Ascending aorta (tissue), 2 donors: ENCODE measurements at places on chromosomes 16 and 17.

DNA sequence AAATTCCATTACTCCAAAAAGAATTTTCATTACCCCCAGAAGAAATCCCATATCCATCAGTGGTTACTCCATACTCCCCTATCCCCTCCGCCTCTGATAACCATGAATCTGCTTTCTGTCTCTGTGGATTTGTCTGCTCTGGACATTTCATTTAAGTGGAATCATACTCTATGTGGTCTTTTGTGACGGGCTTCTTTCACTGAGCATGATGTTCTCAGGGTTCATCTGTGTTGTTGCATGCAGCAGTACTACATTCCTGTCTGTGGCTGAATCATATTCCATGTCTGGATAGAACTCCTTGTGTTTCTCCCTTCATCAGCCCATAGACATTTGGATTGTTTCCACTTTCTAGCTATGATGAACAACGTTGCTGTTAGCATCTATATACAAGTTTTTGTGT lies 59.5 kb upstream of the IRX3 start:
- no peak for DNase-seq

DNA sequence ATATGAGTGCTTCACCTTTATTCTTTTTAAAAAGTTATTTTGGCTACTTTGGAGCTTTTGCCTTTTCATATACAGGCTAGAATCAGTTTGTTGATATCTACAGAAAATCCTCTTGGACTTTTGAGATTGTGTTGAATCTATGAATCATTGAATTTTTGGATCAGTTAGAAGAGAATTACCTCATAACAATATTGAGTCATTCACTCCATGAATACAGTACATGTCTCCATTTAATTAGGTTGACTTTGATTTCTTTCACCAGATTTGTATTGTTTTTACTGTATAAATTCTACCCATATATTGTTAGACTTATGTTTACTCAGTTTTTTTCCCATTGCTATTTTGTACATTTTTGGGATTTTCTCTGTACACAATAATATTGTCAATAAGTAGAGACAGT lies 54.4 kb downstream of the TAOK1 start:
- DNase-seq = no peak

- DNase-seq = peak; percentile 49
Observed at GRCh38 chr17:83062818-83063671, 16.4 kb upstream of the METRNL start.

GRCh38 chr17:71063127-71063526 lies 893.8 kb downstream of the KCNJ2 start:
- DNase-seq = no peak

DNA sequence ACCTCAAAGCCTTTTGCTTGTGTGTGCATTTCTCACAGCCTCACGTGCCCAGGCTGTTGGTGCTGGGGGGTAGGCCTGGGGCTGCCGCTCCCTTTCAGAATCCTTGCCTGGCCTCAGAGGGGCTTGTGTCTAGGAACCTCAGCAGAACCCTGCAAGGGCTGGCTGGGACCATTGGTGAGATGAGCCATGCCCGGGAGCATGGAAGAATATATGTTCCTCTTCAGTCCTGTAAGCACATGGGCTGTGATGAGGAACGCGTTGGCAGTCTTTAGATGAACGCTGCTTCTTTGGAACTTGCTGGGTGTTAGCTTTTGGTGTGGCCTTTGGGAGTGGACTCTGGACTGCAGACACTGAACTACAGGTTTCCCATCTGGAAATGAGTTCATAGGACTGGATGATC lies 32.0 kb upstream of the SLC5A10 start:
- no peak for DNase-seq

DNA sequence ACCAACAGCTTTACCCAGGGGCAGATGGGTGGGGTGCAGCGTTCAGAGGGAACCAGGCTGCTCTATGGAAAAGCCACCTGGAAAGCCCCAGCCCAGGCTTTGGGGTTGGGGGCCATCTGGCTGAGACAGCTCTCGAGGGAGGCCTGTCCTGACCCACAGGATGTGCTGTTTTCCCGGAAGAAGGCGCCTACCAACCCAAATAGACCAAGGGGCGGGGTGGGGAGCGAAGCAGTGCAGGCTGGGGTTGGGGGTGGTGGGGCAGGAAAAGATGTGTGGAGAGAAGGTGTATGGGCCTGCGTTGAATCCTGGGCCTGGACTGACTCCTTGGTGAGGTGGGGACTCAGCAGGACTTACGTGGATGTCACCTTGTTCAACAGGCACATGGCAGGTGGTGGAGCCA lies 87.9 kb downstream of the N4BP1 start:
- DNase-seq = no peak

DNA sequence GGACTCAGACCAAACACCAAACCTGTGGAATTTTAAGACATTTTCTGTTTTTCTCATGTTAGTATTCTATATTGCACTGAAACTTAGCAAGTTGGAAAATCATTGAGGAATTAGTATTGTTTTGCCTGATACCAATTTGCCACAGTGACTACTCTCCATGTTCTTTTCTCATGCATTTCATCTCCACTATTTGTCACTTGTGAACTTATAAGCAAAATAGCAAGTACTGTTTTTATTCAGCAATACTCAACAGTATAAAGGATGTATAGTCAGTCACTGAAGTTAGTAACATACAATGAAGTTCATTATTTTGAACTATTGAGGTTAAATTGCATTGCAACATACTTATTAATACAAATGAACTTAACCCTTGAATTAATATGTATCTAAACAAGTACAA lies 5.8 kb upstream of the VPS35L start:
- no peak for DNase-seq

DNA sequence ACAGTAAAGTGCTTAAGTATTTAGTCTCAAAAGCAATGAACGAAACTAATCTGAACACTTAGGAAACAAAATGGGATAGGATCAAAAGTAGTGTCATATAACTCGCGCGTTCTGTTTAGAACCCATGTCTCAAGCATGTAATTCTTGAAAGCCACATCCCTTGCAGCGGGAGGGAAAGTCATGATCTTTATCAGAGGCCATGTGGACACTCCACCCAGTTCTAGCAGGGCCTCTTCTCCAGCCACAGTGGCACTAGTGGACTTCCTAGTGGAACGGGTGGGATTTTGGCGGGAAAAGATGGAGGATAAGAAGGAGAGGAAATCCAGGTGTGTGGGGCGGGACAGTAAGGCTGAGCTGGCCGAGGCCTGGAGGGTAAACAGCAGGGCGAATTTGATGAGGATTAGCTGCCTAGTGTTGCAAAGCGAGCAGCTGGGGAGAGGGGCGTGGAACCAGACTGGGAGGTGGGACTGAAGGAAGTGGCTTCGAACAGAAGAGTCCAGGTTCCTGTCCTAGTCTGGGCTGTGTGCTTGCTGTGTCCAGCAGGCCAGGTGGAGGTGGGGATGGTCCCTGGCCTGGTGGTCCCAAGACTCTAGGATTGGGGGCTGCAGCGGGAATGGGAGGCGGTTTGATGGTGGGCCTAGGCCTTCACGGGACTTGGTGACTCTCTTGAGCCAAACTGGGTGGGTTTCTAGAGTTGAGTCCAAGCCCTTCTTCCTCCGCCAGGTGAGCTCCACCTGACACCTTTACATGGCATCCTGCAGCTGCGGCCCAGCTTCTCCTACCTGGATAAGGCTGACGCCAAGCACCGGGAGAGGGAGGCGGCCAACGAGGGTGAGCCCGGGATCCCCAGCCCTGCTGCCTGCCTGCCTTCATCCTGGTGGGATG lies 15.9 kb downstream of the POLR3E start:
- no peak for DNase-seq

DNA sequence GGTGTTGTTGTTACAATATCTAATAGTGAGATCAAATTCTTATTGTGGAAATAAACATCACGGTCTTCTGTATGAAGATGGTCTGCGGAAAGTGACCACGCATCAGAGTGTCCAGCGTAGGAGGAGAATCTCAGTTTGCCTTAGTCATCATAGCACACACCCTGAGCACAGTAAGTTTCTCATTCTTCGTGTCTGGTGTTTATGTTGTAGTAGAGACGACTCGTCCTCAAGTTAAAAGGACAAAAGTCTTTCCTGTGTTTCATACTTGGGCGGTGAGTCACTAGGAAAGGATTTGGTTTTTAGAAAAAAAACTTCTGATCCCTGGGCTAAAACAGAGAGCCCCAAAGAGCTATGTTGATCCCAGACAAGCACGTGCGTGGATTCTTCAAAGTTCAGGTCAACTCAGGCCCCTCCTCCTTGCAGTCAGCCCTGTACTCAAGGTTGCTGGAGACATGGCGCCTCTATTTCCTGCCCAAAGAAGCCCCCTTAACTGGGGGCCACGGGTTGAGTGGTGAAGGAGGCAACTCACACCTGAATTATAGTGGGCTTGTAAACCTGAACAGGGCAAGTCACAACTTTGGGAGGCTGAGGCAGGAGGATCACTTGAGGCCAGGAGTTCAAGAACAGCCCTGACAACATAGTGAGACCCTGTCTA lies 170.4 kb downstream of the ZFHX3 start:
- no peak for DNase-seq

GRCh38 chr16:2013527-2013926 lies 3.9 kb upstream of the ZNF598 start:
- DNase-seq = no peak

DNA sequence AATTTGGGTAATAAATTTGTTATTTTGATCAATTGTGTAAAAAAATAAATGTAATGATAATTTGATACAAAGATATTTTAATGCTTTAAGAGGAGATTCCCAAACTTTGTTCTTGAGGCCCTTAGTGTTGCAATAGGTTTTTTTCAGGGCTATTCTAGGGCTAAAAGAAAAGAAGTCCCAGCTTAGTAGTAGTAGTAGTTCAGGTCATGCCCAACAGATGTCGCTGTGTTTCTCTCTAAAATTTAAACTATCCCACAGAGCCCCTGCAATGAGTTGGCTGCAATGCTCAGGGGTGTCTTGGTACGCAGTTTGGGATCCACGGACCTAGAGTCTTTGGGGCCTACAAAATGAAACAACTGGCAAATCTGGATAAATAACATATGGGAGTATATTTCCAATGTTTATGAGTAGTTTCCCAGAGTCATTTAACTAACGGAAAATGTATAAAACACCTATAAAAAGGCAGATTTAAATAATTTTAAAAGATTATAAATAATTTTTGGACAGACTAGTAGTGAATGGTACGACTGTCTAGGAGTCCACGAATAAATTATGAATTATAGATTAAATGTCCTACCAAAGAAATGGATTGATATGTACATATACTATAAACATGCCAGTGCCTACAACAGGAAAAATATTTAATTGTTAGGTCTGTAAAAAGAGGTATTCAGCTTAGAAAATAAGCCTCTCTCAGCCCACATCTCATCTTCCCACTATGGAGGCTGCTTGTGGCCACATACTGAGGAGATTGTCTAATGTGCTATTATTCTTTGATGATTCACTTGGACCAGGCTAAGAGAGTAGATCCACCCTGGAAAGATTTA lies 228.5 kb upstream of the PMFBP1 start:
- no peak for DNase-seq

GRCh38 chr16:51085271-51085670 lies 65.8 kb downstream of the SALL1 start:
- no peak for DNase-seq

- DNase-seq = no peak
Observed at GRCh38 chr16:15952265-15952711, 2.9 kb downstream of the ABCC1 start.

- DNase-seq = no peak
Observed at GRCh38 chr16:53829186-53829747, 125.3 kb downstream of the FTO start.

DNA sequence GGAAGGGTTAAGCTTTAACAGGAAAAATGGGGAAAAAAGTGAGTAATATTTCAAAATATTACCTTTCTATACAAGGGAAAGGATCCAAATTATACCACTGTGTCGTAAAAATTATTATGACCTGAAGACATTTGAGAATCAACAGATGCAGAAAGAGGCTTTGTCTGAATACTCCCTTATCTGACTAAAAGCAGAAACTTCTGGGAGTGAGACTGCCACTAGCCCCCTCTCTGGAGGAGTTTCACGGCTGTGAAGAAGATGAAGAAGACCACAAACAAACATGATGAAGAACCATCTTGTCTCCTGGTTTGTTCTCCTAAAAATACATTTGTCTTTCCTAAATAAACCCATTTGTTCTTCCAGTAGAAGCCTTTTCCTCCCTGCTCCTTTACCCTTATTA lies 29.4 kb downstream of the CNTROB start:
- no peak for DNase-seq

DNA sequence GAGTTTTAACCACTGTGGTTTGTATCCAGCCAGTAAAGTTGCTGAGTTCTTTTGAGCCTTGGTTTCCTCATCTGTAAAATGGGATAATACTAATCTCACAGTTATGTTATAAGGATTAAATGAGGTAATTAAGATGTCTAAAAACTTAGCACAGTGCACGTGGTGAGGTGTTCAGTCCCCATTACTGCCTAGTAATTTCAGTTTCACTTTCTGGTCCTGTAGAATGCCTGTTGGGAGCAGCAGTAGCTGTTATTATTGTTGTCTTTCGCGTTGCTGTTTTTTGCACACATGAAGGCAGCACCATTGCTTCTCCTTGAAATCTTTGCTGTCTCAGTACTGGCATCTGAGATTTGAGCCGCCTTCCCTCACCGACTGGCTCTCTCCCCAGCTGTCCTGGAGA lies 182.4 kb downstream of the DNAH9 start:
- DNase-seq = no peak

DNA sequence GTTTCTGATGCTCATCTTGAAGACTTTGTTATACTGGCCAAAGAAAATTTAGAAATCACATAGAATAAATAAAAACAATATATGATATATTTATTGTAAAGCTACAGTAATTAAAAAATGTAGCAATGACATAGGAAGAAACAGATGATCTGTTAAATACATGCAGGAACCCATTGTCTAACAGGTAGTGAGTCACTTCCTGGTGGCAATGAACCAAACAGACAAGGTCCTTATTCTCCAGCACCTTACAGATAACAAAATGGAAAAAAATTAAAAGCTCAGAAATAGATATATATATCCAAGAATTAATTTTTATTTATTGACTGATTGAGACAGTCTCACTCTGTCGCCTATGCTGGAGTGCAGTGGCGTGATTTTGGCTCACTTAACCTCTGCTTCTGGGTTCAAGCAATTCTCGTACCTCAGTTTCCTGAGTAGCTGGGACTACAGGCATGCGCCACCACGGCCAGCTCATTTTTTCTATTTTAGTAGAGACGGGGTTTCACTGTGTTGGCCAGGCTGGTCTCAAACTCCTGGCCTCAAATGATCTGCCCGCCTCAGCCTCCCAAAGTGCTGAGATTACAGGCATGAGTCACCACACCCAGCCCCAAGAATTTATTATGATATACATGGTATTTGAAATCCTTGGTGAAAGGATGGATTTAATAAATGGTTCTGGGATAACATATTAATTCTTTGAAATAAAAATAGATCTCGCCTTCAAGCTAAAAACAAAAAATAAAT lies 7.5 kb downstream of the NETO2 start:
- no peak for DNase-seq

GRCh38 chr16:283033-283805 lies at the start of gene PDIA2:
TSS of gene PDIA2 (plus strand) at chr16:283164. CDS start at chr16:283170, 6 bp downstream.
- no peak for DNase-seq

- no peak for DNase-seq
Observed at GRCh38 chr16:424623-425081, 797 bp upstream of the RAB11FIP3 start.

DNA sequence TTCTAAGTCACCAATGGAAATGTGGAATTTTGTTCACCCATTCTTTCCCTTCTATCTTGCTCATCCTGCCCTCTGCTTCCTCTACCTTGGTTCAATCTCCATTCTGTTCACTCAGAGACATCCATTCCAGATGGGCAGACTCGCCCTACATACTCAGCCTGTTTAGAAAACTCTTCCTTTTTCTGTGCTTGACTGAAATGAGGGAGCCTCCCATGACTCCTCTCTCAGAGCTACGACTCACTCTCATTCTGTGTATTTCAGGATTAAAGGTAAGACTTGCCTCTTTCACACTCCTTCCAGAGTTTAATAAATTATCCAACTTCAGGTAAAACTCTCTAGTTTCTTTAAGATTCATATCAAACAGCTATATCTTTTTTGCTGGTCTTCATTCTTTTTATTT lies 182.8 kb downstream of the HS3ST3A1 start:
- no peak for DNase-seq
